ENCODE measurements at places on chromosomes 11 and 22.

GRCh38 chr11:110447897-110448745 lies 18.4 kb downstream of the FDX1 start:
- DNase-seq, result no peak

- DNase-seq, result no peak
These were observed 942 bp upstream of the TSPAN18 start for GRCh38 chr11:44725757-44726282.

- DNase-seq, result no peak
These were observed 31.8 kb upstream of the HSPA8 start for GRCh38 chr11:123093739-123094138.

DNA sequence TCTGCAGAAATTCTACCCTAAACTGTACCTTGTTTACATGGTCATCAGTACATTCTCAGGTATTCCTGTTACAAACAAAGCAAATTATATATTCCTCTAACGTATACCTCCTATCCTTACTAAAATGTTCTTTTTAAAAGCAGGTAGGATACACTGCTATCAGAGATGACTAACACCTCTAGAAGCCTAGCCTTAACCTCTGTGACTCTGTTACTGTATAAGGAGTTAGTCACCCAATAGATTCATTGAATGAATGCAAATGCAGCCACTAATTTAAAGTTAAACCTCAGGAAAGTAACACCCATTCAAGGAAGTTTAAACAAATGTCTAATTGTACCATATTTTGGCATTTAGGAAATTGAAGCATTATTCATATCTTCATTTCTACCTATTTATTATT lies 82.2 kb downstream of the FCHSD2 start:
- peak; percentile 25 for DNase-seq

DNA sequence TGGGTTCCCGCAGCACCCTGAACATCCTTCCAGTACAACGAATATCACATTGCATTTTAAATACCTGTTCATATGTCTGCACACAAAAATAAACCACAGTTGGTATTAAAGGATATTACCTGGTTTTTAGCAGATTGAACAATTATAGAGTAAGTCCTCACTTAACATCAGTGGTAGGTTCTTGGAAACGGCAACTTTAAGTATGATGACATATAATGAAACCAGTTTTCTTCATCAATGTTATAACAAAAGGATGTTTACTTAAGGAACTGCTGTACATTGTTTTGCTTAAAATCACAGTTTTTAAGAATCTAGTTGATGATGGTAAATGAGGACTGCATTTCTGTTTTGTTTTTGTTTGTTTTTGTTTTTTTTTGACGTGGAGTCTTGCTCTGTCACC lies 28.0 kb downstream of the TRIM66 start:
- DNase-seq, result no peak

DNA sequence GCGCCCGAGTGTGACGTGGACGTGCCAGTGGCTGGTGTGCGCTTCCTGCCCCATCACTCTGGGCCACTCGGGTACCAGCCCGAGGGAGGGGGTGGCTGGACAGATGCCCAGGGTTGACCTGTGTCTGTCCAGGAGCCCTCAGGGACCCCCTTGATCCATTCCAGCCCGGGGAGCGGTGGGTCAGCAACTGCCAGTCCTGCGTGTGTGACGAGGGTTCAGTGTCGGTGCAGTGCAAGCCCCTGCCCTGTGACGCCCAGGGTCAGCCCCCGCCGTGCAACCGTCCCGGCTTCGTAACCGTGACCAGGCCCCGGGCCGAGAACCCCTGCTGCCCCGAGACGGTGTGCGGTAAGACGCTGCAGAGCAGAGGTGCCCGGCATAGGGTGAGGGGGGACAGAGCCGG lies 34.5 kb downstream of the MUC5B start:
- no peak for DNase-seq

GRCh38 chr11:117238221-117238620 lies 5.8 kb downstream of the RNF214 start:
- no peak for DNase-seq

- DNase-seq, result peak; percentile 61
These were observed 144.3 kb upstream of the ANO3 start for GRCh38 chr11:26187639-26188038.

GRCh38 chr11:14330881-14331280 lies 28.1 kb downstream of the RRAS2 start:
- DNase-seq, result no peak

DNA sequence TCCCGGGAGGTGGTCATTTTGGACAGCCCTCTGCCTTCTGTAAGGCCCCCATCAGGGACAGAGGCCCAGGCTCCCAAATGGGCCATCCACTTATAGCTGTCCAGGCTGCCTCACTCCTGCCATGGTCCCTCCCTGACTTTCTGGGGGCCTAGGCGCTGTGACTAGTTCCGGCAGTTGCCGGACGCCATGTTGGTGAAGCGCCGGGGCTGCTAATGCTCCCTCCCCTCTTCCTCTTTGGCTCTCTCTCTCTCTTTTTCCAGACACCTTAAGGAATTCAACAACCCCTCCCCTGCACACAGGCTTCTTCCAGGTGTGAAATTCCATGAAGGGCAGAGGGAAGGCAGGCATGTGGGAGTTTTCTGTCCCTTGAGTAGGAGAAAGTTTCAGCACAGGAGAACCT lies 445.6 kb downstream of the SOX6 start:
- DNase-seq, result no peak

- DNase-seq, result no peak
These were observed 102.9 kb downstream of the TRIM29 start for GRCh38 chr11:120034881-120035630.

- DNase-seq, result no peak
These were observed 48.2 kb downstream of the C11orf91 start for GRCh38 chr11:33652431-33652830.

DNA sequence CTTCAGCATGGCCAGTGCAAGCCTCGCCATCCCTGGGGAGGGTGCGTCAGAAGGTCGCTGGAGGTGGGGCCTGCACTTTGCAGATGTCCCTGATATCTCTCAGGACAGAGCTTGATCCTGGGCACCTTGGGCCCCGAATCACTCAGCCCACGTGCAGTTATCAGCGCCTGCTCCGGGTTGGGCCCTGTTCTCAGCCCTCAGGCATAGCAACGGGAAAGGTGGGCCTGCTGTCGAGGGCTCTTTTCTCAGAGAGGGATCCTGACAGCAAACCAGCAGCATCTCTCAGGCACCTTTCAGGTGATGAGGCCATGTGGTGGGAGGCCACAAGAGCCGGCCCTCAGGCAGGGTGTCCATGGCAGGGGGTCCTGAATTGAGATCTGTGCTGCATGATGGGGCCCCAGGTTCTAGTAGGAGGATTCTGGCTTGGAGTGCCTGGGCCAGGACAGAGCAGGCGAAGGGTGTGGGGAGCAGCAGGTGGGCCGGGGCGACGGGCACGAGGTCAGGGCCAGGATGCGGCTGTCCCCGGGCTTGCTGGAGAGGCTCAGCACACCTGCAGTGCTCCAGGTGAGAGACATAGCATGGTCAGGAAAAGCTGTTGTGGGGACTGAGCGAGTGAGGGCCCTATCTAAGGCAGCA lies 280.5 kb downstream of the TBC1D22A start:
- no peak for DNase-seq

DNA sequence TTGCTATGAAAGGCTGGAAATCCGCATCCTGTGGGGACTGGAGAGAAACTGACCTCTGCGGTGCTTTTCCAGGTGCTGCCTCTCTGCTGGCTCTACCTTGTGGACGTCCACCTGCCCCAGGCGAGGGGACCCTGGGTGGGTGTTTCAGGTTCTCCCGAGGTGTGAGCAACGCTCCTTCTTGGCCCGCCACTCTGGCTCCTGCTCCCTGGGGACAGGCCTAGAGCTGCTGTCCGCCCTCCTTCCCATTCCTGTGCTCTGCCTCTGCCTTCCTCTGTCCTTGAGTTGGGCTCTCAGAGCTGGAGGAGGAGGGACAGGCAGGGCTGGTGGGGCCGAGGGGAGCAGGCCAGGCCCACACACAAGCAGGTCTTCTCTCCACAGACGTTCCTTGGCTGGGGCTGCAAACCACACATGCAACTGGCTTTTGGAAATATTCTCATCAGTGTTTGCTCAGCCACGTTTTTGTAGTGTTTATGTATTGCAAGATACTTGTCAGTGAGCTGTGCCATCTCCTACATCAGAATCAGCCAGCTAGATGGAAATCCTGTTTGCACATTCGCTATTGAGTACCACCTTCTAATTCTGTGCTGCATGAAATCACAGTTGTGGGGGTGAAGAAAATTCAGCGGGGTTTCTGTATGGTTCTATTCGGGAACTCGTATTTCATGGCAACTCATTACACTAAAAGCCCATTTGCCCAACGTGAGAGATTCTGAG lies 1115.0 kb downstream of the BRD1 start:
- DNase-seq, result no peak

DNA sequence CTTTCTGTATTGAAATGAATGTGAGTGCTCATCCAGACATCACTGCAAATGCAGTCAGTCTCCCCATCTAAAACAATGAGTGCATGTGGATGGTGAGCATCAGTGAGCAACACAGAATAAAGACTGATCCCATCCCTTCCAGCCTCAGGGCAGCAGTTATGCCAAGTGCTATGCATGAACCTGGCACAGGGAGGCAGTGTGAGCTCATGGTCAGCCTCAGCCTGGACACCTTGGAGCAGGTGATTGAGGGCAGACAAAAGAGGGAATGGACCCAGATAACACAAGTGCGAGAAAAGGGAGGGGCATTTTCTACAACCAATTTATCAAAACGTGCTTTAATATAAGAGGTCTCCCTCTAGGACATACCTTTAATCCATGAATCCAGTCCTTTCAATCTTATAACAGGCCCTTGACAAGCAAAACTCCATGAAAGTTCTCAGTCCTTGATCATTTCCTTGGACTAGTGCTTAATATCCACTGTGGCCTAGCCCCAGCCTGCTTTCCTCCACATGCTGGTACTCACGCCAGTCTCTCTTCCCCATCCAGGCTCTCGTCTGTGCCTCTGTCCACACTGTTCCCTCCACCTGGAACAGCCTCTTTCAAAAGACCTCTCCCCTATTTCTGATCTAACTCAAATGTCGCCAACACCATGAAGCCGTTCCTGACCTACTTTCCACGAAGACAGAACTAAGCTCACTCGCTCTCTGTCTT lies 50.5 kb upstream of the LRRC55 start:
- peak; percentile 28 for DNase-seq

DNA sequence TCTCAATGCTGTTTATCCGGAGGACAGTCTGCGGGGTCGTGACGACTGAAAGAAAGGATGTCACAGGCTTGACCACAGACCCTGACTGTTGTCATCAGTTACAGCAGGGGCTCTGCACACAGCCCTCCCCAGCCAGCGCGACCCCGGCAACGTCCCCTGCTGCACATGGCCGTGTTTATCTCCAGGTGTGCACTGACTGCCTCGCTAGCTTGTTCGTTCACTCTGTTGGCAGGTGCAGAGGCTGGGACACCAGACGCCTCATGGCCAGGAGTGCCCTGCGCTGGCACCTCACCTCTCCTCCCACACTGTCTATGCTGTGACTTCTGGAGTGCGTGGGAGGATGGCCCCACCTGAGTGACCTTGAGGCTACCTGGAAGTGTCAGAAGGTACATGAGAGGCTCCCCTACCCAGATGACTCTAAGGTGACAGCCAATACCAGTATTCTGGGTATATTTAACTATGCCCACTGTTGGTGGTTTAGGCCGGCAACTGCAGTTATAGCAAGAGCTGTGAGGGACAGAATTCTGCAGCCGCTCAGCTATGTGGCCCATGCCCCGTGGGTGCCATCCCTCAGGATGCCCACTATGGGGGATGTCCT lies 12.2 kb downstream of the MRPL21 start:
- no peak for DNase-seq

Data from ELR (cell line).